ENCODE measurements at places on chromosomes 3 and 15.

DNA sequence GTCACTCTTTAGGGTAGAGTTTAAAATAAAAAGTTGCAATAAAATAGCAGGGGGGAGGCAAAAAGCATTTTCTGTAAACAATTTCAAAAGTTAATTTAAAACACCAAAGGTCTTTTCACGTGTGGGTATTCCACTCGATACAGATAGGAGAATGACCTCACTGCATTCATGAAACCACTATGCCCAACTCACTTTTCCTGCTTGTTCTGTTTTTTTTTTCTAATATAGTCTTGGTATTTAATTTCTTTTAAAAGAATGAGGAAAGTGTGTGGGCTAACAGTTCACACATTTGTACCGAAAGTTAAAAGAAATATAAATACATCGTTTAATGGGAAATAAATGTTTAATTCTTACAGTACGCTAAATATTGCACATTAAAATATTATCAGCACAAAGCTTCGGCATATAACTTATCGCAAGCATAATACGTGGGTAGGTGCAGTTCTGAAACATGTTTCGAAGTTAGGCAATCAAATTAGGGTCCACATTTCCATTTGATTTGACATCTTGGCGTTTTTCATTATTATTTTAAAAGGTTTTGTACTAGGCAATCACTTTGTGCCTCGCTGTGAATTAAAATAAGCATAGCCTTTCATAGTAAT lies 41.4 kb downstream of the VGLL4 start:
- DNase-seq, result no peak

- no peak for DNase-seq
These were observed 22.9 kb upstream of the ABHD10 start for GRCh38 chr3:111955876-111956275.

GRCh38 chr3:42847731-42848130 lies 27.9 kb downstream of the CYP8B1 start:
- no peak for DNase-seq

DNA sequence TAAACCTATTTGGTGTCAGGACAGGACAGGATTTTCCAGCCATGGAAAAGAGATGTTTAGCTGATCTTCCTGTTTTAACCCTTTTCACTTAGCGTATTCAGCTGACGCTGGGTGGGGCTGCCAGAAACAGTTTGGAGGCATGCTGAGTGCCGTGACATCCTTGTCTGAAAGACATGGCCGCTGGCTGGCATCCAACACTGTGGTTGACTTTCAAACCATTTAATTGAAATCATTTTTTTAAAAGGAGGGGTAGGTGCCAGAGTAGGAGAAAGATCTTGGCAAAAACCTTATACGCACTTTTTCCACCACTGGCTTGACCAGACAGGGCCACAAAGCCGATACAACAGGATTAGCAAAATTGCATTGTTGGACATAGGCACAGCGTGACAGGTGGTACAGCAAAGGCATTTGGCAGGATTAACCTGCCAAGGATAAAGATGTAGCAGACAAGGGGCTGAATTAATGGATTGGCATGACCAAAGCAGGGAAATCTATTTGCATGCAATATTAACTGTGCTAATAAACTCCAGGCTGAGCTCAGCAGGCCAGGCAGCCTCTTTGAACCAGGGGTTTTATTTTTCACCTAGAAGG lies 131.8 kb upstream of the TOPAZ1 start:
- DNase-seq, result no peak

DNA sequence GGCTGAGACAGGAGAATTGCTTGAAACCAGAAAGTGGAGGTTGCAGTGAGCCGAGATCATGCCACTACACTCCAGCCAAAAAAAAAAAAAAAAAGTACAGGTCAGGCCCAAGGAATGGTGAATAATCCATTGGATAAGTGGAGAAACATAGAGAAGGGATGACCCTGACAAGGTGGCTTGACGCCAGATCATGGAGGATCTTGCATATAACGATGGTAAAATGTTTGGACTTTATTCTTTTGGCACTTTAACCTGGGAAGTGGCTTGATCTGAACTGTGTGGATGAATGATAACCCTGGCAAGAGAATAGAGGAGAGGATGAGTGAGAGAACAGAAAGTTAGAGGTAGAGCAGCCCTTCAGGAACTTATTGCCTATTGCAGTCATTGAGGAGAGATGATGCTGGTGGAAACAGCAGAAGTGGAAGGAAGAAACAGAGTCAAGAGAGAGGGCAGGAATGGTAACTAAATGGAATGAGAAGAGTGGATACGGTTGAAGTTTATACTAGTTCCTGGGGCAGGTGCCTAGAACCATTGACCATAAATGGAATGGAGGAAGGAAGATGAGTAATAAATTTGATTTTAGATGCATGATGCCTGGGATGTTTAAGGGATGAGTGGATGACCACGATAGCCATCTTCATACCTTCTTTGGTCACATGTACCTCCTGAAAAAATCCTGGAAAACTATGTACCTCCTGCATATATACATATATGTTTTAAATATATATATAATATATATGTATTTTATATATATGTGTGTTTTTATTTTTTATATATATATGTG lies 57.8 kb downstream of the BLM start:
- no peak for DNase-seq

DNA sequence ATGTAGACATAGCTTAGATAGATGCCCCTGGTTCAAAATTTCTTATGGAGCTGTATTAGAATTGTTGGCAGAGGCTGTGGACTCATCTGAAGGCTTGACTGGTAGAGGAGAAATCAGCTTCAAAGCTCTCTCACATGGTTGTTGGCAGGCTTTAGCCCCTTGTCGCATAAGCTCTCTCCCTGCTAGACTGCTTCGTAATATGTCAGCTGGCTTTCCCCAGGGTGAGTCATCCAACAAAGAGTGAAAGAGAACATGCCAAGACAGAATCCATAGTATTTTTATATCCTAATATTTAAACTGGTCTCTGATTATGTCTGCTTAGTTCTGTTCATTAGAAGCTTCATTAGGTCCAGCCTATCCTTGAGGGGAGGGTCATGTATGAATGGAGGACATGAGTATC lies 427.4 kb upstream of the NAALADL2 start:
- DNase-seq, result no peak

GRCh38 chr3:177284383-177284881 lies 87.2 kb upstream of the TBL1XR1 start:
- no peak for DNase-seq

DNA sequence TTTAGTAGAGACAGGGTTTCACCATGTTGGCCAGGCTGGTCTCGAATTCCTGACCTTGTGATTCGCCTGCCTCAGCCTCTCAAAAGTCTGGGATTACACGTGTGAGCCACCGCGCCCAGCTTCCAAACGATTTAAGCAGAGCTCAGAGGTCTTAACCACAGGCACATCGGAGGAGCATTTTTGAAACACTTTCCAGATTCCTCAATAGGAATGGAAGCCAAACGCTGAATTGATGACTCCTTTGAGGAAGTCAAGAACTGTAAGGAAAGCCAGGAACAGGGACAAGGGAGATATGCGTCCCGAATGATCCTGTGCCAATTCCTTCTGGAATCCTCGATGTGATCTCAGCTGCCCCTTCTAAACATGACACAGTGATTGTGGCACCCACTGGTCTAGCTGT lies 40.0 kb downstream of the TRH start:
- DNase-seq, result no peak

- no peak for DNase-seq
These were observed 44.3 kb upstream of the MRPS22 start for GRCh38 chr3:139299261-139300132.

GRCh38 chr15:100572362-100572983 lies 29.5 kb downstream of the LINS1 start:
- DNase-seq, result no peak
